ENCODE measurements at places on chromosomes 4 and X.

DNA sequence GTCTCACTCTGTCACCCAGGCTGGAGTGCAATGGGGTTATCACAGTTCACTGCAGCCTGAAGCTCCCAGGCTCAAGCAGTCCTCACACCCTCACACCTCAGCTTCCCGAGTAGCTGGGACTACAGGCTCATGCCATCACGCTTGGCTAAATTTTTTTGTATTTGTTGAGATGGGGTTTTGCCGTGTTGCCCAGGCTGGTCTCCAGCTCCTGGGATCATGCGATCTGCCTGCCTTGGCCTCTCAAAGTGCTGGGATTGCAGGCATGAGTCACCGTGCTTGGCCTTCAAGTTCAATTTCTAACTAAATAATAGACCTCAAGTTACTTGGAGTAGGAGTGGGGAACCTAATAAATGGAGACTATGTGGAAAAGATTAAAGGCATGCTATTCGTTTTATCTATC, 48.9 kb downstream of the MND1 start:
- no peak for DNase-seq

DNA sequence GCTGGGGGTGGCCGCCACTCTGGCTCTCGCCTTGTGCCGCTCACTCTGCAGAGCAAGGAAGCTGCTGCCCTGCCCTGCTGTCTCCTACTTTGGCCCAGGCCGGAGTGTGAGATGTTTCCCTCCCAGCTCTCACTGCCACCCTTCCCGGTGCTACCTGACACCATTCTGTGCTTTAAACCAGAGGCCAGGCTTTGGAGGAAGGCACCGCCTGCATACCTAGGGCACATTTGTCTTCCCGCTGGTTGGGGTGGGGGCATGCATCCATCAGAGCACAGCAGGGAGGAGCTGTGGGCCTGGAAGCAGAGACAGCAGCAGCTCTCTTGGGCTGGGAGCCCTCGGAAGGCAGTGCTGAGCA, 96.9 kb upstream of the PSAPL1 start:
- DNase-seq, result no peak

DNA sequence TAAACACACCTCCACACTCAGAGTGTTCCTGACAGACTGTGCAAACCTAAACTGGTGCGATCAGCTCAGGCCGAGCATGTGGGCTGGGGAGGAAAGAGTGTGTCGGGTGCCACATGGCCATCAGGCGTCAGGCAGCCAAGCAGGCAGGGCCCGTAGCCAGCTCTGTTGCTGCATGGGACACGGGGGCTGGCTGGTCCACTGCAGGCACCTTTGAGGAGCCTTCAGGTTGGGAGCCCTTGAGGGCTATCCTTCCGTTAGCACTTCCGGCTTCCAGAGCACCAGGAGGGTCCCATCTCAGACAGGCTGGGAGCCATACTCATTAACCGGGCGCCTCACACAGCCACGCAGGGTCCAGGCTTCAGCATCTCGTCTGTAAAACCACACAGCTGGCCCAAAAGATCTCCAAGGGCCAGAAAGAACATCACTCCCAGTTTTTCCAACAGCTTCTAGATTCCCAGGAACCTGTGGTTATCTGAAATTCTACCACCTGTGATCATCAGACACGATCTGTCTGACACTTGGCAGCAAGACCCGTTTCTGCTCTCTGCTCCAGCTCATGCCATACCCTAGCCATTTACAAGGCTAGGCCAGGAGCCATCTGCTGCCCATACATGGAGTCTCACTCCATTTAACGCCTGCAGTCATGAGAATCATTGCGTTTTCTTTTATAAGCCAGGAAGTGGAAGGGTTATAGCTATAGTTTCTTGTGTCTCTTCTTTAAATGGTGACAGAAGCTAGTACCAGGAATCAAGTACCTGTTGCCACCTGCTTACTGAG, 87.5 kb downstream of the NSUN7 start:
- no peak for DNase-seq

DNA sequence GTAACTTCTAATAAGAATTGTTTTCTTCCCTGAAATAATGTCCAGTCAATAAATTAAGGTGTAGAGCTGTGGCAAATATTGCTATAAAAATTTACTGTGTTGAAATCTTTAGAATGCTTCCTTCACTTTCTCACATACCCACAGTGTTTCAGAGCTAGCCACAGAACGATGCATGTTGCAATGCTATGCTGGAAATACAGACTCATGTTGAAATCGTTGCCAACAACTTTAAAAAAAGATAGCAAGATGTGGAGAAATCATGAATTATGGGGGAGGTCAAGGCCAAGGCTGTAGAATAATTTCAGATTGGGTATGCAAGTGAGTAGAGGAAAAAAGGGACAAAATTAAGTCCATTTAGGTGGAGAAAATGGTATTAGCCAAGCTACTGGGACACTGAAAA, 204.8 kb downstream of the VEGFC start:
- no peak for DNase-seq

GRCh38 chr4:7668271-7668670, 233.5 kb upstream of the PSAPL1 start:
- no peak for DNase-seq

DNA sequence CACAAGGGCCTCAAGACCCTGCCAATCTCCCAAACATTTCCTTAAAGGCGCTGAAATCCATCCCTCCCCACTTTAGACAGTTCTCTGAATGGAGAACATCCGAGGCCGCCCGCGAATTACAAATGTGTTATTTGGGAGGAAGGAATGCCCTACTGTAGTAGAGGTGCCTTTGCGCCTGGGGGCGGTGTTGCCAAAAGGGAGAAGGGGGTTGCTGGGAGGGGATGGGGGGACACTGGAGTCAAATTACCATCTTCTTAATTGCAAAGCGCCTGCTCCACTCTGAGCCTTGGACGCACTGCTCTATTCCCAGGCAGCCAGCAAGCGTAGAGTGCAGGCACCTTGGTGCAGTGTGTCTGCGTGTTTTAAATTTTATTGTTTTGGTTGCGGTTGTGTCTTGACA, 2.7 kb downstream of the TMEM255A start:
- DNase-seq, result no peak

DNA sequence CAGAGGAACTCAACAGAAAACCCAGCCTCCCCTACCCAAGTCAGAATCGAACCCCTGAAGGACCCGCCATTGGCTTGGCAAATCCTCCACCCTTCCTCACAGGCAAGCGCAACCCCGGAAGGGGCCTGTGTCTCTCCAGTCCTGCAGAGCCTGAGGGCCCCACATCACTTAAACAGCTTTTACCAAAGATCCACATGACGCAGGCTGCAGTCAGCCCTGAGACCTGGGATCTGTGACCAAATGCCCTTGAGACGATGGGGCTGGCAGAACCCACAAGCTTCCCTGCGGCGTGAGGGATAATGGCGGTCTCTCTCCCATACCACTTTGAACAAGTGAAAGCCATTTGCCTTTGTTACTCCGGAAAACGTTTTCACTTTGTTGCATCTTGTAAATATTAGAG, 54.9 kb downstream of the ACOX3 start:
- no peak for DNase-seq

DNA sequence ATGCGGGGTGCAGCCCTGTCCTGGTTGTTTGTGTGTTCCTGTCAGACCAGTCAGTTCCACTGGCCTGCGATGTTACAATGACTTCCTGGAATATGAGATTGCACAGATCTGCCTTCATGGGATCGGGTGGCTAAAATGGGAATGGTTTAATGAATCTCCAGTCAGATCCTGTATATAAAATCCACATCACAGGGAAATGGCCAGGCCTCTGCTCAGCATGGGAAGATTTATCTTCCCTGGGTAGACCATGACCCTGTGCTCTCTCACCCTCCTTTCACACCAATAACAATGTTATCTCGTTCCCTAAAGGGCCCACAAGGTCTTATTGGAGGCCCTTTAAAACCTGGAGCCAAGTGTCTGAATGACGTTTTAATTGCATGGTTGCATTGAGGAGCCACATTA, 307.4 kb downstream of the RAB28 start:
- no peak for DNase-seq

DNA sequence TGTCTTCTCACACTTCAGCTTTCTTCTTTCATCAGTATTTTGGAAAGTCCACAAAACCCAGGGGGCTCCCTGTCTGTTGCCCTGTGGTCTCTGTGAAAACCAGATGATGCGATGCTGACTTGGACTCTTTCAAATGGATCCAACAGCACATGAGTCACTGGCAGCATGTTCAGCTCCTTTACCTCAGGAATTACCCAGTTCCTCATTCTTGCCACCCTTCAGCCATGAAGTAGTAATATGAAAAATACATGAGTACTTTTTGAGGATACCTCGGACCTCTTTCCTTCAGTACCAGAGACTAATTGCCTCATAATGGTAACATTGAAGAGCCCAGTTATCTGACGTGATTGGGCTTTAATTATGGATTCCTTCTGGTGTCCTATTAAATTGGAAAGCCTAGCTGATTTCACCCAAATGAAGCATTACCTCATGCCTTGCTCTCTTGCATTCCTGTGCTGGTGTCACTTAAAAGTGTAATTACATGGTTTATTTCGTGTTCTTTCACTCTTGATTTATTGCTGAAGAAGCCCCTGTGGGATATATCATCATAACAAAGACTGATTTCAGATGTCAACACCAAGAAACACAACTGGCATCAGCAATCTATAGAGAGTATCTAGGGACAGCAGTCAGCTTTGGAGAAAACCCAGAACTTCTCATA, 63.4 kb downstream of the NFKB1 start:
- no peak for DNase-seq

- no peak for DNase-seq
Measured at GRCh38 chr4:98399915-98400314, 138.7 kb downstream of the RAP1GDS1 start.

GRCh38 chrX:9184211-9184610, 150.3 kb upstream of the FAM9B start:
- DNase-seq, result no peak

- no peak for DNase-seq
Measured at GRCh38 chr4:14458463-14458862, 543.8 kb upstream of the CPEB2 start.

- DNase-seq, result no peak
Measured at GRCh38 chr4:21728304-21728703, 220.3 kb downstream of the KCNIP4 start.

DNA sequence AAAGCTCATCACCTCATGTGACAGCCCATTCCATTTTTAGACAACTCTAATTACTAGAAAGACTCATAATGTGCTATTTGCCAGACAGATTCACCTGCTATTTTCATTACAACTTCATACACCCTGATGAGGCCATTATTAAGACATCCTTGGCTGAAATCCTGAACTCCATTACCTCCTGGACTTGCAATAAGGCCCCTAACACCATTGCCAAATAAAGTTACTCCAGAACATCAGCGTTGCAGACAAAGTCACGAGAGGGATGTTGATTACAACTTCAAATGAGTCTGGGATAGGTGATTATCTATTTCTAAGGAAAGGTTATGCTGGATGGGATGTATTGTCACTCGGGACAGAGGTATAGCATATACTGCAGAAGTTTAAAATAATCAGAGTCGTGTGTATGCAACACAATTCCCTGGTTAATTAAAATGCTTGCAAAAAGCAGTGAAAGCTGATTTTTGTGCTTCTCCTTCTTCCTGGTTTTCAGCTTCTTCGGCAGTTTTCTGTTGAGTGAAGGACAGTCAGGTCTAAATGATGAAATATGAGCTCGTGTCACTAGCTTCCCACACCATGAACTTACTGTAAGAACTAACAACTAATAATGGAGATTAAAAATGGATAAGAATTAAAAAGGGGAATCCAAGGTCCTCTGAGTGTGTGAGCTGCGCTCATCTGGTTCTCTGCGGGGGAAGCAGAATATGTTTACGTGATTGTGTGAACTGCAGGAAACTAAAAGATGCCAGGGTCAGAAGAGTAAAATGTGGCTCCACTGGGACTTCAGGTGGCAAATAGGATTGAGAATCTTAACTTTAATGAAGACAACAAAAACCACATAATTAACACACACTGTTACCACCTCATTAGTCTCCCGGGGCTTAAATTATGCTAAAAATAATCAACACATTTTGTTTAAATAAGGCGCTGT, 17.6 kb upstream of the SOD3 start:
- DNase-seq, result no peak

DNA sequence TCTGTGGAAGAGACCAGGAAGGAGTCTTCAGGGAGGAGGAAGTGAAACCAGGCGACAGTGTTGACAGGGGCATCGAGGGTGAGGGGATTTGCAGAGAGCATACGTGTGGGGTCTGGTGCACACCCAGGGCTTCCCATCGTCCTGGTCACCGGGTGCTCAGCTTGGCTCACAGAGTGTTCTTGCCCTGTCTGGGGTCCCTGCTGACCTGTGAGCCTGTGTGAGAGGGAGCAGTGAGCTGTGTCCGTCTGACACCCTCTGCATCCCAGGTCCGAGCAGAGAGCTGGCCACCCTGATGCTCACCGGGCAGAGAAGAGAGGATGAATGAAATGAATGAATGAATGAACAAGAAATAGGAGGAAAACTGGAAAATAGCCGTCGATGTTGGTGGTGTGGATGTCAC, 46.5 kb downstream of the CPZ start:
- DNase-seq, result no peak

GRCh38 chrX:1601051-1601767, 9.8 kb downstream of the AKAP17A start:
- no peak for DNase-seq

DNA sequence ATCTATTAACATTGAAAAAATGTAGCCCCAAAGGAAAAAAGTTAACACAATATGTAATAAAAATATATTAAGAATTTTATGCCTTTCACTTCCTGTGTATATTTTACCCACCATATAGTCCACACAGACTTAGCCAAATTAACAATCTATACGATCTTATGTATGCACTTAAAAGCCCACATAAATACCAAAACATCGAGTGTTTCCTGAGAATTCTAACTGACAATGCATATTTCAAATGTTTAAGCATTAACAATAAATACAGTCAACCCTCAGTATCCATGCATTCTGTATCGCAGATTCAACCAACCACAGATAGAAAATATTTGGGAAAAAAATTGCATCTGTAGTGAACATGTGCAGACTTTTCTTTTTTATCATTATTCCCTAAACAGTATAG, 226.8 kb downstream of the COL25A1 start:
- DNase-seq, result no peak

- DNase-seq, result no peak
Measured at GRCh38 chr4:138800421-138800820, 215.2 kb upstream of the NOCT start.

- DNase-seq, result no peak
Measured at GRCh38 chrX:15500497-15500966, at the start of gene BMX. TSS of gene BMX (plus strand) at chrX:15500807. CDS start at chrX:15508354, 7,547 bp downstream.

DNA sequence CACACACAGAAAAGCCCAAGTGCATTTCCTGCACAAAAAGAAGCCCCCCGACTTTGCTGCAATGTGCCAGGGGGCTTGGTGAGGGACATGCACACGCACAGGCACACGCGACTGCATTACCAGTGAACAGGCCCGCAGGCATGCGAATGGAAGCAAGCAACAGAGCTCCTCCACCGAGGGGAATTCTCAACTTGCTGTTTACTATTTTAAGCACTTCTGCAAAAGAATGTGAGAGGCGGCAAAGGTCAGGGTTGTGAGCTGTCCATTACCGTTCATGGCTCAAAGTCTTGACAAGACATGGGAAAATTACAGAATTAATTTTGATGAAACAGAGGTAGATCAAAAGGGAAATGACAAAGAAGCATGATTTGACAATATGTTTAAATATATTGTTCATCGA, 342.5 kb upstream of the NOCT start:
- no peak for DNase-seq

GRCh38 chr4:37799941-37800554, 26.4 kb upstream of the PGM2 start:
- no peak for DNase-seq

GRCh38 chrX:17185431-17185830, 189.6 kb upstream of the NHS start:
- DNase-seq, result no peak

GRCh38 chr4:111807576-111807975, 337.7 kb upstream of the FAM241A start:
- DNase-seq, result no peak

All from activated CD4-positive, alpha-beta T cell treated with anti-CD3 and anti-CD28 coated beads for 24 hours (primary cell).